ENCODE measurements at places on chromosomes 2 and 18.

GRCh38 chr18:9017167-9017904, 85.2 kb upstream of the NDUFV2 start:
- DNase-seq, result peak; percentile 18

- no peak for DNase-seq
Measured at GRCh38 chr2:113777371-113777770, 20.9 kb upstream of the SLC35F5 start.

DNA sequence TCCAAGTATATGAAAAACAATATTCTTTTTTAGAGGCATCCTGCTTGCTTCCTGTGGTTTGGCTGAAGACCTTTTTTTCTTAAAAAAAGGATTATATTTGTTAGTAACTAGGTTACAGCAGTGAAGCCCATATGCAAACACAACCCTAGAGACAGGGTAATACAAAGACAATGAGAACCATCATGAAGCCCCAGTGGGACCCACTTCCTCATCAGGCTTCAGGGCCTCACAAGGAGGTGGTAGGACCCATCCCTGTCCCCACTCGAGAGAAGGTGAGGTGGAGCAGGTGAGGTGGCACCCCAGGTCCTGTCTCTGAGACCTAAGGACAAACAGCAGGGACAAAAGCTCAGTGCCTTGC, 80.3 kb downstream of the EDAR start:
- no peak for DNase-seq

DNA sequence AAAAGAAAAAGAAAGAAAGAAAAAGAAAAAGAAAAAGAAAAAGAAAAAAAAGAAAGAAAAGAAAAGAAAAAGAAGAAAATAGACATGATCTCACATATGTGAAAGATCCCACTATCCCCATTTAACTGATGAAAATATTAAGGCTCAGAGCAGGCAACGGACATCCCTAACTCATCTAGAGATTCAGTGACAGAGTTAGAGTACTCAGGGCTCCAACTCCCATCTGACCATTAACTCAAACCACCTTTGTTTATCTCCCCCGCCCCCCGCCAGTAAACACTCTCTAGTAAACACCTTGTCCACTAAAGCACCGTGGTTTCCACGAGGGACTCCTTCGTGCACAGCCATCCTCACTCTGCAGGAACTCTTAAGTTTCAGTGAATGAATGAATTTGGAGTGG, 142.9 kb downstream of the TGIF1 start:
- no peak for DNase-seq

- DNase-seq, result no peak
Measured at GRCh38 chr18:54052732-54053429, 171.6 kb downstream of the MBD2 start.

DNA sequence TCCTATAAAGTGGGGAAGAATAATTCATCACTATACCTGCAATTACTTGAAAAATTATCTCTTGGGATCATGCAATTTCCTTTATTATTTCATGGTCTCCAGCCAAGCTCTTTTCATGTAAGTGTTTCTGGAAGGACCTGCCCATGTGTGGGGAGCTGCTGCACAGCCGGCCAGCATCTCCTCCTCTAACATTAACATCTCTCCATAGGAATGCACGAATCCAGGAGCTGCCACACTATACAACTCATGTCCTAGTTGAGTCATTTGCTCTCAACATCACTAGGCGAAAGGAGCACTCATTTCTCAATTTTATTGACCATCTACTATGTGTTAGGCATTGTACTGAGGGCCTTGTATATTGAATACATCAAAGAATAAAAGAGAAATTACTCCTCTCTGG, 144.3 kb upstream of the ERBB4 start:
- DNase-seq, result no peak

DNA sequence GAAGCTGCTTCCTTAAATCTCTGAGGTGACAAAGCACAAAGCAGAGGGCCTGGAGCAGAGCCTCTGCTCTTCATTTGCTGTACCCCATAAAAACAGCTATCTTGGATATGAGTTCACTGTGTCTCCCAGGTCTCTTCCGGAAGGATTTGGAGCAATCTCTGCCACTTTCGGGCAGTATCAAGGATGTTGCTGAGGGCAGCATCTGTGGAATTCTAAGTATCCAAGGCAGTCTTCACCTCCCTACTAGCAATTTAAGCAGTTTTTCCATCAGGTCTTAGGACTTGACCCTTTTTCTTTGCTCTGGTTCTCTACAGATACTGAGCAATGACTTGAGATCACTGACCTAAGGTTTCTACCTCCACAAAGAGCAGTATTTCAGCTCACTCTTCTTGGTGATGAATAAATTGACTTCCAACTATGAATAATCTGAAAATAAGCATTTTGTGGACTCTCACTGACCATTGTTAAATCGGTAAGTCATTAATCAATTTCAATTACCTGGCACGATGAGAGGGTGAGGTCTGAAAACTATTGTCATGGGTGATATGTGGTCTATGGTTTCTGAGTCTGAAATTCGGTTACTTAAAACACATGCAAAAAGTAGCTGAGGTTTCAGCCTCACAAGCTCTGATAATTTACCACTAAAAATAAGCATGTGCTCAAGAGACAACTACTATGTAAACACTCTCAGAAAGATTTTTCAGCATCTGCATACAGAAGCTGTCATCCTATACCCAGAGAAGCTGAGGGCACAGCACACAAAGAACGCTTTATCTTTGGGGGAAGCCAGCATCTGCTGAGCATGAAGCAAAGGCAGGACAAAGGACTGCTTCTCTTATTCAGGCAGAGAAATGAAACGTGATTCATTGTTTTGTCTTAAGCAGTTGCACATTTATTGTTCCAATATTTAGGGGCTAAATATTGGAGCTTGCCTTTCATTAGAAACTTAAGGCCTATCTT, 32.1 kb upstream of the SPATS2L start:
- no peak for DNase-seq

All from left renal pelvis (tissue), 4 donors.